ENCODE measurements at places on chromosomes 4 and X. TPM values are rescaled to one million over a fixed set of nuclear protein-coding genes. Genes with fewer than 3 reads are reported as not detected.

DNA sequence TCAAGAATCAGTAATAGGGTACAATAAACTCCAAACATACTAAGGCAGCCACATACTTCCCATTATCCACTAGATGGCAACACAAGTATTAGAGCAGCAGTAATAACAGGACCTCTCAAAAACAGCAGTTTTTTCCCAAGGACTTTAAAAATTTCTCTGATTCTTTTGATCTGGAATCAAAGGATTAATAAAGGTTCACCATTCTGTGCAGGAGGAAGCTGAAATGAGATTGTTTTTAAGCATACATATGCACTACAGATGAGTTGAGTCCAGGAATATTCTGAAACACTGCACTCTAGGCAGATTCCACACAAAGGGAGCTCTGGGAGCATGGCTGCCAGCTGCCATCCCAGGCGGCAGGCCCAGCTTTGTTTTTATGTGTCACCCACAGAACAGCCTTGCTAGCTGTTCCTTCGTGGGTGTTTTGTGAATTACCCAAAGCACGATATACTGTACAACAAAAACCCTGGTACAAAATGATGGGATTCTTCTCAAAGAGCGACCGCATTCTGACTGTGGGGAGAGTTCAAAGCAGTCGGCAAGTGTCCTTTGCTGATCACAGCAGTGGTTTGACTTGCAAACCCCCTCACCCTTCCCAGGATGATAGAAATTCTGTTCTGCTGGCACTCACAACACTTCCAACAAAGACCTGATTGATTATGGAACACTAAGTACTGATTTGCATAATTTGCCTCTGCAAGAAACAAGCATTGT lies 61.0 kb downstream of the STX18 start:
- DNase-seq = no peak

- no peak for DNase-seq
Measured at GRCh38 chr4:100981447-100982204, 365.7 kb downstream of the PPP3CA start.

GRCh38 chr4:61041527-61041926 lies 158.6 kb upstream of the ADGRL3 start:
- no peak for DNase-seq

DNA sequence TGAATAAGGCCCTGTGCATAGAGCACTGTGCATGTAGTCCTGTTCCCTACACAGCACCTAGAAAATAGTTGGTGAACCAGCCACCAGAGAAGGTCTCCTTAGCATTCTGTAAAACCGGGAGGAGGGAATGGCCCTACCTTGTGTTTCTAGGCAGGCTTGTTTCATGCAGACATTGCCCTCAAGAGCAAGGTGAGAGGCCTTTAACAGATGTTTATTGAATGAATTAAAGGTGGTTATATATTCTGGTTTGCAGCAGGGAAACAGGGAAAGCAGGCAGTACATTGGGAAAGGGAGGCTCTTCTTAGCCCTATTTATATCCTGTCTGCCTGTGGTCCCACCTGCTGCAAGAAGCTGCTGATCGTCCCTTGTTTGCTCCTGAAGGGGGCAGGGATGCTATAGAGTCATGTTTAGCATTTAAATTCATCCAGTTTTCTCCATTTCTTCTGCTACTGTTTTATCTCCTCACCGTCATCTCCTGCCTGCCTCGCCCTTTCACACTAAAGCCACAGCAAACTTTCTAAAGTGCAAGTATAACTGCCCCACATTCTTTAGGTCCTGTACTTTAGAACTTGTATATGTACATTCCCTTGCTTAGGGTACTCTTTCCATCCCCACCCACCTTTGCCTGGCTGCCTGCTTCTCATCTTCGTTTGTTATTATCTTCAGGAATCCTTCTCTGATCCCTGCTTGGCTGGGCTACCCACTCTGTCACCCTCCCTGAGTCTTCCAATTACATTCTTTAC lies 60.3 kb downstream of the EGF start:
- no peak for DNase-seq

- no peak for DNase-seq
Measured at GRCh38 chr4:69957209-69957608, 8.3 kb downstream of the CSN2 start.

The PLP1 gene
- total RNA-seq = not detected

All from B cell (primary cell).